ENCODE measurements at places on chromosomes 16 and 17.

GRCh38 chr16:53982631-53983042 is 278.7 kb downstream of the FTO start:
- no peak for DNase-seq

DNA sequence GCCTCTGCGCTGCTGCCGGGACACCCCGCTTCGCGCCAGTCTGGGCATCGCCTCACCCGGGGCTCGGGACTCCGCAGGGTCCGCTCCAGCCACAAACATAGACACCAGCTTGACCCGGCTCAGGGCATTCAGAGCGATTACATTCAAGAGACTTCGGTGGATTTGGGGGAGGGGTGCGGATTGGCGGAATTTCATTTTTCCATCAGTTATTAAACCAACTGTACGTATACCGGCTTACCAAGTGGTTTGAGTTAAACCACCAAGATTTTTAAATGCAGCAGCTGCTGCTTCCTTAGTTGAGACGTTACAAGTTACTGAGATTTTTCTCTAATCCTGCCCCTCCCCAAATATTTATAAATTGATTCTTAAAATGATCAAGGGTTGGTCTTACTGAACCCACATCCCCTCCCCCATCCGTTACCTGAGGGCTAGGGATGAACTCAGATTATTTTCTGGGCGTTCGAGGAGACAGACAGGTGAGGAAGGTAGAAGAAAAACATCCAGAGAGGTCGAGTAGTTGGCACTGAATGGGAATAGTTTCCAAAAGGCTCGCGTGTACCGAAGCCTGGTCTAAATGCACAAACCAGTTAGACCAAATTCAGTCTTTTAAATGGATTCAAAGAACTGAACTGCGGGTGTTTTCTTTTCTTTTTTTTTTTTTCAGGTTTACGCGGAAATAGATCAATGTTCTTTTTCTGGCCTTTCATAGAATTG is 1.5 kb downstream of the CRHR1 start:
- no peak for DNase-seq

DNA sequence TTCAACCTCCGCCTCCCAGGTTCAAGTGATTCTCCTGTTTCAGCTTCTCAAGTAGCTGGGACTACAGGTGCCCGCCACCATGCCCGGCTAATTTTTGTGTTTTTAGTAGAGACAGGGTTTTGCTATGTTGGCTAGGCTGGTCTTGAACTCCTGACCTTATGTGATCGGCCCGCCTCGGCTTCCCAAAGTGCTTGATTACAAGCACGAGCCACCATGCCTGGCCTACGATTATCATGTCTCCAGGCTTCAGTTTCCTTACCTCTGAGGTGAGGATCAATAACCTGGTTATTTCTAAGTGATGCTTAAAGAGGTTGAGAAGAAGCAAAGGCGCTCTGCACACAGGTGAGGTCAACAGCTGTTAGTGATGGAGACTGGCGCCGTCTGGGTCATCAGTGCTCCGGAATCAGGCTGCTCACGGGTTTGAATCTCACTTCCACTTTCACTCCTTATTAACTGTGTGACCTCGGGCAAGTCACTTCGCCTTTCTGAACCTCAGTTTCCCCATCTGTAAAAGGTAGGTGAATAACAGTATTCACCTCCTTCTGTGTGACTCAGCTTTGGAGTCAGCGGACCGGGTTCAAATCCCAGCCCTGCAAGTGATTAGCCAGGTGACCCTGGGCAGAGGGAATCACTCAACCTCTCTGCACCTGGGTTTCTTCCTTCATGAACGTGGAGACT is 745 bp upstream of the ABCC1 start:
- peak; percentile 52 for DNase-seq

GRCh38 chr17:7867881-7868329 is 10.1 kb downstream of the CYB5D1 start:
- no peak for DNase-seq

DNA sequence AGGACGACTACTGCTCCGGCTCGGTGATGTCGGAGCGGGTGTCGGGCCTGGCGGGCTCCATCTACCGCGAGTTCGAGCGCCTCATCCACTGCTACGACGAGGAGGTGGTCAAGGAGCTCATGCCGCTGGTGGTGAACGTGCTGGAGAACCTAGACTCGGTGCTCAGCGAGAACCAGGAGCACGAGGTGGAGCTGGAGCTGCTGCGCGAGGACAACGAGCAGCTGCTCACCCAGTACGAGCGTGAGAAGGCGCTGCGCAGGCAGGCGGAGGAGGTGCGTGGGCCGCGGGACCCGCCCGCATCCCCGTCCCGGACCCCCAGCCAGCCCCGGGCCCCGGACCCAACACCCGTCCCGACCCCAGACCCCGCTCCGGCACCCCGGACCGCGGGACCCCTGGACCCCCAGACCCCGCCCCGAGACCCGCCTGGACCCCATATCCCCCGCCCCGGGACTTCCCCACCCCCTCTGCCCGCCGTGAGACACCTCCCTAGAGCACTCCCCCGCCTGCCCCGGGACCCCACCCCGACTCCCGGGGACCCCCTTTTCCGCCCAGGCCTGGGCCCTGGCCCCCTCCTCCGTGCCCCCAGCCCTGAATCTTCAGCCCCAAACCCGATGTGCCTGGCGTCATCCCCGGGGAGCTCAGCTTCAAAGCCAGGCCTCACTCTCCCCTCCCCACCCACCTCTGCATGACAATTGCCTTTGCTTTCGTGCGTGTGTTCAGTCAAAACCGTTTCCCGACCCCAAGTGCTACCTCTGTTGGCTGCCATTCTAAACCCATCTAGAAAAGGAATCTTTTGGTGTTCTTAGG is 594 bp downstream of the MAPK8IP3 start:
- no peak for DNase-seq

DNA sequence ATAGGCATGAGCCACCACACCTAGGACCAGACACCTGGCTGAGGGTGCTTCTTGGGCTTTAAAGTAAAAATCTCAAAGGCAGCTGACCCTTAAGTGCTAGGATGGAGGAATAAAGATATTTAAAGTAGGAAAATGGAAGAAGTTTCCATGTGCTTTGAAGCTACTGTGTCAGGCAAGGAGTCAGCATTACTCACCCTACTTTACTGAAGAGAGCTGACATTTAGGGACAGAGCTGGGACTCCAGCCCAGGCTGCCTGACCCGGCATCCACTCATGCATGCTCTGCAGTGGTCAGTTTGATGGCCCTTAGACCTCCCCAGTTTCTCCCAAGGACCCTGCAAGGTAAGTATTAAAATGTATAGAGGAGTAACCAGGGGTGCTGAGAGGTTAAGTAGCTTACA is 124.7 kb upstream of the PLCG2 start:
- DNase-seq = no peak

GRCh38 chr16:75038036-75038858 is 39.4 kb downstream of the ZNRF1 start:
- DNase-seq = no peak

DNA sequence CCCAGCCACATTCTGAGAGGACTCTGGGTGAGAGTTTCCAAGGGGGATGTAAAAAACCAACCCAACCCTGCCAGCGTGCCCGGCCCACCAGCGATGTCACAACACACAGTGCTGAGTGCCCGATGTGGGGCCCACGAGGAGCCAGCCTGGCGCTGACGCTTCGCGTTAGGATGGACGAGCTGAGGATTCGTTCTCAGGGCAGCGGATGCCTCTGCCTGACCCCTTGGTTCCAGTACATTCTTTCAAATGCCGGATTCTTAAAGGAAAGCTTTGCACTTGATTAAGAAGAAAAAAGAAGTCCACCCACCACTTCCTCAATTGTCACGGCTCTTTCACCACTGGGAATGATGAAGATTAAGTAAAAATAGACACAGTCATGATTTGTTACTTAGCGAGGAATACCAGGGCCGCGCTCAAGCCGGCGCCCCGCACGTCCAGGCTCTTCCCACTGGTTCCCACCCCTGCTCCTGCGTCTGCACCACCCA is 79.4 kb downstream of the IRF8 start:
- DNase-seq = no peak

DNA sequence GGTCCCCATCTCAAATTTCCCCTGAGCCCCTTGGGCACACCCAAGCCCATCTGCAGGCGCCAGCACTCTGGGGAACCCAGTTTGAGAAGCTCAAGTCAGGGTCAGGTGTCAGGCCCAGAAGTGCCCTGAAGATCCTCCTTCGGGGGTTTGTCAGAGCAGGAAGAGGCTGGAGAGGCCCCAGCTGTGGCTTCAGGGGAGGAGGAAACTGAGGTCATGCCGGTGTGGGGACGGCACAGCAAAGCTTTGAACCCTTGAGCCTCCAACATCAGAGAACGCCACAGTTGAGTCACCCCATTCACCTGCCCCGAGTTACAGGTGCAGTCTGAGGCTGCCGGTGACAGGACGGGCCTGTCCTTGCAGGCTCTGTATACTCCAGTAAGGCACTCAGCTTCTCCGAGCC is 140.2 kb upstream of the CIBAR2 start:
- DNase-seq = no peak

DNA sequence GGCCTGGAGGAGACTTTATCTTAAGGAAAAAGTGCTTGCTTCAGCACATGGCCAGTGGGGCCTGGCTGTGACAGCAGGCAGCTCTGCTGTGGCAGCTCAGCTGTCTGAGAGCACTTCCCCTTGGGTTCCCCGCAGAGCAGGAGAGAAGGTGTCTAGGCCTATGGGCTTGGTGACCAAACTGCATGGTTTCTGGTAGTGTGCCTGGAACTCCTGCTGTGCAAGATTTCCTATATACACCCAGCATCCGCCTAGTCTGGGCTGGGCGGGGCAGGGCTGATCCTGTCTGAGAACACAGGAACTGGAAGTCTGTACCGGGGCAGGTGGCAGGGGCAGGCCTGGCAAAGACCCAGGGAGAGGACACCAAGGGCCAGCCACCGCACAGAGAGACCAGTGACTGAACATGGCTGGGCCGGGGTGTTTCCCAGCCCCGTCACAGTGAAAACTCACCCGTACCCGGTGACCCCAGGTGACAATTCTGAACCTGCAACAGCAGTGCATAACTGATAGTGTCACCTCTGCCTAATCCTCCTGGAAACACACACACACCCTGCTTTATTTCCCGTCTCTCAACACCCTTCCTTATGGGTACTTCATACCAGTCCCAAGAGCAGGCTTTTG is 39.3 kb downstream of the CHD9 start:
- peak; percentile 91 for DNase-seq

DNA sequence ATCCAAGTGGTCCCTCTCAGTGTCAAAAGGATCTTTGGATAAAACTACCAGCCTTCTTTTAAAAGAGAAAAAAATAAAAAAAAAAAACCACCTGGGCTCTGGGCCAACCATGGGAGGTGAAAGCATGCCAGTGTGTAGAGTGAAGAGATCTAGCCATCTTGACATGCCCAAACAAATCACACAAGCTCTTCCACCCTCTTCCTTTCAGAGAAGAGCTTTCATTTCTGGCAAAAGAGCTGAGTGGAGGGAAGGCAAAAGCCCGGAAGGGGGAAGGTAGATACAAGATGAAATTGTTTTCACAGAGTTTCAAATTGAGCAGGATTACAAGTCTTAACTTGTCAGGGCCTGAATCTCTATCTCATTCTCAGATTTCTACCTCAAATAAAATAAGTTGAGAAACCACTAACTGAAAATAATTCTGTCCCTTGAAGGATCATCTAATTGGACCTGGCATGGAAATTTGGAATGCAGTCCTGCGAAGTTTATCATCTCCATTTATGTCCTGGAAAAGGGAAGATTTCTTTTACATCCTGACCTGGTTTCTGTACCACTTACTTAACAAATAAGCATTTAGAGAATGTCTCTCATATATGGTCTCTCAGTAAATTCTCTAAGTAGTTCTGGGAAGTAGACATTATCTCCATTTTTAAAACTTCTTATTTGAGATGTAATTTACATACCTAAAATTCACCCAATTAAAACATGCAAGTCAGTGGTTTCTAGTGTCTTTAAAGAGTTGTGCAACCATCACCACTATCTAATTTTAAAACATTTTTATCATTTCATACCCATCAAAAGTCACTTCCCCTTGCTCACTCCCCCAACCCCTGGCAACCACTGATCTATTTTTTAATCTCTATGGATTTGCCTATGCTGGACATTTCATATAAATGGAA is 93.7 kb downstream of the TANGO6 start:
- DNase-seq = no peak

DNA sequence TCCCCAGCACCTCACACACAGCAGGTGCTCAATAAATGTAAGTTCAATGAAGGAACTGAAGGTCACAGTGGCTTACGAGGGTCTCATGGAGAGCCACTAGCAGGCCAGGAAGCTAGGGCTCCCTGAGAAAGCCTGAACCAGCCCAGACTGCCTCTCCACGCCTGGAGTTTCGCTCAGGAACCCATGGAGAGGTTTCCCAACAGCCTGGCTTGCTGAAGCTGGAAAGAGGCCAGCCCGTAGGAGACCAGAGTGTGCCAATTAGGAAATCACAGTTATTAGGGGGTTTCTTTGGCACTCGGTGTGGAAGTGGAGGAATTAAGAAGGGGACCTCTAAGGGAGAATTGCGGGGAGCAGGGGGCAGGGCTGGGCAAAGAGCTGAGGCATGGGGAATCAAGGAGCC is 36.3 kb upstream of the CACNG1 start:
- DNase-seq = no peak

GRCh38 chr17:80119271-80119791 is 17.9 kb downstream of the GAA start:
- DNase-seq = no peak

GRCh38 chr16:78405833-78406232 is 306.4 kb downstream of the WWOX start:
- DNase-seq = no peak

DNA sequence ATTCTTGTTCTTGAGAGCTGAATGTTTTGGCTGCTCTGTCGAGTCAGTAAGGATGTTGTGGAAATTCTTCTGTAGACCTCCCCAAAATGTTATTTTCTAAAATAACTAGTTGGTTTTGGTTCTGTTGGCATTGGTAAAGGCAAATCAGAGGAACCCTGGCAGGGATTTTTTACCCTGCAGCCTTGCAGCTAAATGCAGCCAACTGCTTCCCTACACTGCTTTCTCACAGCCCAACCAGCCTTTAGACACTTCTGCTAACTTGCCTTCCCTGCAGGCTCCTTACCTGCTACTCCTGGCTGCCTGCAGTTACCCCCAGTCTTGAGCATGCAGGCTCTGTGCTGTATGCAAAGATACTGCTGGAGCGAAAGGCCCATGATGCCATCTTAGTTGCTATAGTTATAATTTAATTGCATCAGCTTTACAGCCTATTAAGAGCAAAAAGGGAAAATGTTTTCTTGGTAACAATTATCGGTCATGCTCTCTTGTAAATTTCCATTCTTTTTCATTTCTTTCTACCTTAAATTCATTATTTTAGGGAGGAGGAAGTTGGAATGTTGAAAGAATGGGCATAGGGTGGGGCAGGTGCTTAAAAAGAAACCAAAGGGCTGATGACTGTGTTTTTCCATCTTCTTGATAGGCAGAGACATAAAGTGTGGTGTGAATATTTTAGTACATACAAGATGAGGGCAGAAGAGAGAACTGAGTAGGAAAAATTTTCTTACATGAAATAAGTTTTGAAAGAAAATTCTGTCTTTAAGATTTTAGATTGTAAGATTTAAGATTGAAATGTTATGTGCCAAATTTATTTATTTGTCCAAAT is 20.0 kb downstream of the NUP93 start:
- DNase-seq = no peak
